ENCODE measurements at places on chromosomes 13 and 19.

GRCh38 chr13:110269509-110270185 is 37.3 kb downstream of the COL4A1 start:
- DNase-seq = no peak

DNA sequence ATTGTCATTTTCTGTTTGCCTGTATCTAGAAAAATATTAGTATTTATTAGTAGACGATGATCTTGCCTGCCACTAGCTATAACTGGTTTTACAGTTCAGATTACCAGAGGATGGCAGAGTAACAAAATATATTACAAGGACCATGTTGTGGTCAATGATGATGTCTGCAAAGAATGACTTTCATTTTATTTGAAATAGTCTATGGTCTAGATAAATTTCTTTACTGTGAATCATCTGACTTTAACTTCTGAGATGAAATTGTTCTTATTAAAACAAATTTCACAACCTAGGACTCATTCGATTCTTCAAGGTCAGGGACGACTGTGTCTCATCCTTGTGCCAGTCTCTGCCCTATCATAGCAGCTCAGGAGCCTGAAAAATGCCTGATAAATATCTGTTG is 637.8 kb upstream of the KLF12 start:
- DNase-seq = no peak

GRCh38 chr13:30681843-30682242 is 53.5 kb upstream of the ALOX5AP start:
- no peak for DNase-seq

DNA sequence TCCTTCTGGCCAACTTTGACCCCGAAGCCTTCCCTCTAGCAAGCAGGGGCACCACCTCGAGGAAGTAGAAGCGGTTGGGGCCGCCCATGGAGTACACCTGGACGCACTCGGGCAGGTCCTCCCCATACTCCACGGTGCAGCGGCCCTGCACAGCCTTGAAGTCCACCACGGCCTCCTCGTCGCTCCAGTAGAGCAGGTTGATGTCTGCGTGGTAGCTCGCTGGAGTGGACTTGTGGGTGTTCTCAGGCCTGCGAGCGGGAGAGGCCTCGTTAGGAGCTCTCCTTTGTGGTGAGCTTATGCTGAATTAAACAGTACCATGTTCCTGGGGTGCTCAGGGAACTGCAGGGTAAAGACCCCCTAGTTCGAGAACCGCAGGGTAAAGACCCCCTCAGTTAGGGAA is 22.3 kb upstream of the EIF3G start:
- no peak for DNase-seq

- DNase-seq = no peak
Observed at GRCh38 chr13:79778741-79779460, 297.9 kb downstream of the NDFIP2 start.

Data from right forelimb (tissue), 1 donor.